ENCODE measurements at places on chromosomes 1 and 21.

GRCh38 chr1:94806441-94806871 lies 13.7 kb upstream of the SLC44A3 start:
- H3K27ac ChIP-seq, result no peak overlapping the region
- no peak for DNase-seq
- H3K36me3 ChIP-seq, result no peaks in the 10 kb centered on the region
- H3K27me3 ChIP-seq, result peaks cover 2% of the 10 kb centered on the region
- no peak overlapping the region for H3K4me3 ChIP-seq

GRCh38 chr1:84505493-84506001 lies 639 bp upstream of the SPATA1 start:
- H3K4me3 ChIP-seq, result peak overlapping the region; percentile 100
- no peak for DNase-seq
- peaks cover 10% of the 10 kb centered on the region for H3K36me3 ChIP-seq
- peak overlapping the region; percentile 100 for H3K27ac ChIP-seq

DNA sequence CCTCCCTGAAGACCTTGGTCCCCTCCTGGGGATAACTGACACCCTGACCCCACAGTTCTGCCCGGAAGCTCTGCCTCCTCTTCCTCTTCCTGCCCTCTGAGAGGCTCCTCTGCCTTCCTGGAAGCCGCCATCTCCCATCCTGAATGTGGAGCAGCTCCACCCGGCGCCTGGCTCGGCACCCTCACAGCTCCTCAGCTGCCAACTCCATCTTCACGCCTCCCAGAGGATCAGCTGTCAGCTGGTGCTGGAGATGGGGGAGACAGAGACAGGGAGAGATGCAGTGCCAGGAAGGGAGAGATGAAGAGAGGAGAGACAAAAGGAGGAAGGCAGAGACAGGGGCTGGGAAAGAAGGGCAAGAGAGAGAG lies 210.4 kb upstream of the CSF3R start:
- H3K36me3 ChIP-seq, result no peaks in the 10 kb centered on the region
- peaks cover 3% of the 10 kb centered on the region for H3K4me1 ChIP-seq
- no peak overlapping the region for H3K4me3 ChIP-seq
- peaks cover 2% of the 10 kb centered on the region for H3K27me3 ChIP-seq
- H3K27ac ChIP-seq, result no peak overlapping the region

GRCh38 chr1:106344494-106344893 lies 712.0 kb upstream of the PRMT6 start:
- no peaks in the 10 kb centered on the region for H3K27me3 ChIP-seq
- DNase-seq, result no peak
- no peak overlapping the region for H3K4me3 ChIP-seq
- H3K36me3 ChIP-seq, result no peaks in the 10 kb centered on the region
- peaks cover 14% of the 10 kb centered on the region for H3K4me1 ChIP-seq
- no peak overlapping the region for H3K27ac ChIP-seq

DNA sequence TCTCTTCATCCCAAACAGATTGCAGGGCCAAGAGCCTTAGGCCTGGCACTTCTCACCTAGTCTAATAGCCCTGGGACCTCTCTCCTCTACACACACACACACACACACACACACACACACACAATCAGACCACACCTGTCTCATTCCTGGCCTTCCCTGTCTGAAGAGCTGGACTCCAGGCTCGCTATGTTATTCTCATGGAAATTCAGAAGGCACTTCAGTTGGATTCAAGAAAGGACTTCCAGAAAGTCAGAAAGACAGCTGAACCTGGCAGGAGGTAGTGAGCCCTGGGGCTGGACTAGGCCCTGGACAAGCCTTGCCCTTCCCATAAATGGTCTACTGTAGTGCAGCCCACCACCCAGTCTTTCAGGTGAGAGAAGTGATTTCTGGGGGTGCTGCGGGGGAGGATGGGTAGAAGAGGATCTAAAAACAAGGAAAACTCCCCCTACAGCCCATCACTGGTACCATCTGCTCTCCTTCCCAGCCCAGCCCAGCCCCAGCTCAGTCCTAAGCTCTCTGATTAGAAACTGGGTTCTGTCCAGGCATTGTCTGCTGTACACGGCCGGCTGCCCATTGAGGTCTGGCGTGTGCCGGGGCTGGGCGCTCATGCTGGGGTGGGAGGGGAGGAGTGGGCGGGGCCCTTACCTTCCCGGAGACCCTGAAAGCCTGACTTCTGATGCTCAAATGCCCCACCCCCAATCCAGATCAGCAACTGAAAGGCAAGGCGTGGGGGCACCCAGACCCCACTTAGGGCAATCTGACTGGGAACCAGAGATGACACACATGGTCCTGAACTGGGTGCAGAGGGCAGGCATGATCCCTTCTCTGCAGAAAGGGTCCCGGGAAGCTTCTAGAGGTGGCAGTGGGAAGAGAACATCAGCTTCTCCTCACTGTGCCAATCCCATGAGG lies 2.5 kb downstream of the KIF21B start:
- H3K4me1 ChIP-seq, result peaks cover 38% of the 10 kb centered on the region
- no peak overlapping the region for H3K4me3 ChIP-seq
- peak; percentile 30 for DNase-seq
- H3K27me3 ChIP-seq, result peaks cover 15% of the 10 kb centered on the region
- peaks cover 3% of the 10 kb centered on the region for H3K36me3 ChIP-seq

DNA sequence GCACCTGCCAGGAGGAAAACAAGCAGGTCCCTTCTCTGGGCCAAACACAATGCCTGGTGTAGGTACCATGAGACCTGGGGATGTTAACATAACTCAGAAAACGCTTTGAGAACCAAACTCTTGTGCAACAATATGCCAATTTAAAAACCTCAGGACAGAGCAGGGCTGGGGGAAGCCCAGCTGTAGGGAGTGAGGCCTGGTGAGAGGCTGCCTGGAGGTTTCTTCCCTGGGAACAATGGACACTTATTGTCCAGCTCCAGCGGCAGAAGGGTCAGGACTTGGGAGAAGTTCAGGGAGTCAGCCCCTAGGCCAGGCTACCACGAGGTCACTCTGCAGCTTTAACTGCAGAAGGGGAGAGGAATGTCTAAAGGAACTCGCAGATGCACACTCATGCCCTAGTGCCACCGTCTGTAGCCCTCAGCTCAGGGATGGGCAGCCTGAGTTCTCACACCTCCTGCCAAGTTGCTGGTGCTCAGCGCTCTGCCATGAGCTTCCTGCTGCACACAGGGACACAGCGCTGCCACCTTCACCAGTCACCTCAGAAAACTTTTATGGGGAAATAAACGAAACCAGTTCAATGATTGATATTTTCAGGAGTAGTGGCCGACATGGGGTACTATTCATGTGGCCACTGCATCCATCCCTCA lies 8.5 kb downstream of the GPR157 start:
- H3K4me3 ChIP-seq, result no peak overlapping the region
- no peaks in the 10 kb centered on the region for H3K27me3 ChIP-seq
- H3K27ac ChIP-seq, result no peak overlapping the region

DNA sequence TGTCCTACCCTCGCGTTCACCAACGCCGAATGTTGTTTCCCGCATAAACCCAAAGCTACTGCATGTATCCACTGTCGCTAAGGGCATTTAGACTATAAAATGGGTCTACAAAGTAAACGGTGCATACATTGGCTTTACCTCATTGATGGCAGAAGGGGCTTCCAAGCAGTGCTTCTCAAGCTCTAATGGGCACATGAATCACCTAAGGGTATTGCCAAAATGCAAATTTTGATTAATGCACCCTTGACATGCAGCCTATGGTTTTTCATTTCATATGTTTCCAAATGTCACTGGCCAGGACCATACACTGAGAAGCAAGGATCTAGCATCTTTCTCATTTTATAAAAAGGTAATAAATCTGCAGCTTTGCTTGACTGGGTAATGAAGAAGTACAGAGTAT lies 2.7 kb downstream of the OR6F1 start:
- H3K27ac ChIP-seq, result no peak overlapping the region
- H3K4me3 ChIP-seq, result no peak overlapping the region
- DNase-seq, result no peak
- H3K4me1 ChIP-seq, result no peaks in the 10 kb centered on the region
- H3K36me3 ChIP-seq, result no peaks in the 10 kb centered on the region

DNA sequence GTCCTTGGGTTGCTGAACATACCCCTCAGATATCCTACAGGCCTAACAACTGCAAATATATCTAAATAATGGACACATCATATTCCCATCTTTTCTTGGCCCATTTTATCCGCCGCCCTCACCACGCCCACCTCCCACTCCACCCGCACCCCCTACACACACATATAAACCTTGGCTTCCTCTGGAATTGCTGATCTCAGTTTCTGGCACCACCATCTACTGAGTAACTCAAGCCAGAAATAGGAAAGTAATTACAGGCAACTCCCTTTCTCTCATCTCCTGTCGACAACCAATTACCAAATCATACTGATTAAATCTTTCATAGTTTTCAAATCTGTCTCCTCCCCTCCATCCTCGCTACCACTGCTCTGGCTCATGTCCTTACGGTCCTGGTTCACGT lies 4.7 kb downstream of the RGS8 start:
- peaks cover 7% of the 10 kb centered on the region for H3K27me3 ChIP-seq
- no peak overlapping the region for H3K4me3 ChIP-seq
- DNase-seq, result no peak
- no peak overlapping the region for H3K27ac ChIP-seq
- peaks cover 9% of the 10 kb centered on the region for H3K4me1 ChIP-seq

DNA sequence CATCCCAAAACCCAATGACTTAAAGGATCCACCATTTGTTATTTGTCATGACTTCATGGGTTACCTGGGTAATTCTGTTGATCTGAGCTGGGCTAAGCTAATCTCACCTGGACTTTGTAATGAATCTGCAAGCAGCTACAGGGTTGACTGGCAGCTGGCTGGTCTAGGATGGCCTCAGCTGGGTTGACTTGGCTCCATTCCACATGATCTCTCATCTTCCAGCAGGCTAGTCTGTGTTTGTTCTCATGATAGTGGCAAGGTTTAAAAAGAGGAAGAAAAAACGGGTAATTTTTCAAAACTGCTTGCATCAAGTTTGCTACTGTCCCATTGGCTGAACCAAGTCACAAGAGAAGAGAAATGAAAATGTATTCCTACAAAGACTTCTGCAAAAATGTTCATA lies 24.8 kb upstream of the ZMYM4 start:
- no peaks in the 10 kb centered on the region for H3K36me3 ChIP-seq
- no peak for DNase-seq
- H3K27me3 ChIP-seq, result peaks cover under 1% of the 10 kb centered on the region

DNA sequence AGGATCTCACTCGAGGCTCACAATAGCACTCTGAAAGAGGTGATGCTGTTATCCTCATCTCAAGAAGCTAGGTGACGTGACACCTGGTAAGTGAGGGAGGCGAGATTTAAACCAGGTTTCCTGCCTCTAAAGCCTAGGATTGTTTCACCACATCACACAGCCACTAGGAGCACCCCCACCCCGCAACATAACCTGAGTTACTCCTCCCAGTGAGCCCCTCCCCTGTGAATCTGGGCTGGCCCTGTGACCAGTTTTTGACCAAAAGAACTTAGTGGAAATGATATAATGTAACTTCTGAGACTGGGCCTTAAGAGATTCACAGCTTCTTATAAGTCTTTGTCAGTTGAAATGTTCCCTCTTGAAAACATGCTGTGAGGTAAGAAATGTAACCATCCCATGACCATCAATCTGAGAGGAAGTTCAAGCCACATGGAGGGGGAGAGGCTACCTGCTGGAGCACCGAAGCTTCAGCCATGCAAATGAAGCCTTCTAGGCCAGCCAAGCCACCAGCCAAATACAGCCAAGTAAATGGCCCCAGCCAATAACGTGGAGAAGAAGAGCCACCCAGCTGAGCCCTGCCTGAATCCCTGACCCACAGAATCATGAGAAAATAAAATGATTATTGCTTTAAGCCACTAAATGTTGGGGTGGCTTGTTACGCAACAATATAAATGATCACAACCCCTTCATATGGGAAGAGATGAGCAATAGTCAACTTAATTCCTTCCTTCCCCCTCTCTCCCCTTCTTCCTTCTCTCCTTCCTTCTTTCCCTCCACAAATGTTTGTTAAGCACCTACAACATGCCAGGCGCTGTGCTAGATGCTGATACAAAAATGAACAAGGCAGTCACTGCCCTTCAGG lies 61.0 kb upstream of the FAM20B start:
- H3K4me3 ChIP-seq, result no peak overlapping the region
- no peak for DNase-seq
- H3K36me3 ChIP-seq, result peaks cover 10% of the 10 kb centered on the region
- H3K27me3 ChIP-seq, result peaks cover 8% of the 10 kb centered on the region
- no peaks in the 10 kb centered on the region for H3K4me1 ChIP-seq

GRCh38 chr1:245334235-245334634 lies 179.4 kb downstream of the KIF26B start:
- peaks cover 13% of the 10 kb centered on the region for H3K4me1 ChIP-seq
- no peak for DNase-seq
- no peak overlapping the region for H3K4me3 ChIP-seq
- peaks cover 13% of the 10 kb centered on the region for H3K27me3 ChIP-seq

- no peak overlapping the region for H3K4me3 ChIP-seq
- no peak for DNase-seq
- no peaks in the 10 kb centered on the region for H3K36me3 ChIP-seq
- no peak overlapping the region for H3K27ac ChIP-seq
- H3K27me3 ChIP-seq, result peaks cover 1% of the 10 kb centered on the region
These were observed 1.7 kb downstream of the ANGPTL1 start for GRCh38 chr1:178869119-178869697.

DNA sequence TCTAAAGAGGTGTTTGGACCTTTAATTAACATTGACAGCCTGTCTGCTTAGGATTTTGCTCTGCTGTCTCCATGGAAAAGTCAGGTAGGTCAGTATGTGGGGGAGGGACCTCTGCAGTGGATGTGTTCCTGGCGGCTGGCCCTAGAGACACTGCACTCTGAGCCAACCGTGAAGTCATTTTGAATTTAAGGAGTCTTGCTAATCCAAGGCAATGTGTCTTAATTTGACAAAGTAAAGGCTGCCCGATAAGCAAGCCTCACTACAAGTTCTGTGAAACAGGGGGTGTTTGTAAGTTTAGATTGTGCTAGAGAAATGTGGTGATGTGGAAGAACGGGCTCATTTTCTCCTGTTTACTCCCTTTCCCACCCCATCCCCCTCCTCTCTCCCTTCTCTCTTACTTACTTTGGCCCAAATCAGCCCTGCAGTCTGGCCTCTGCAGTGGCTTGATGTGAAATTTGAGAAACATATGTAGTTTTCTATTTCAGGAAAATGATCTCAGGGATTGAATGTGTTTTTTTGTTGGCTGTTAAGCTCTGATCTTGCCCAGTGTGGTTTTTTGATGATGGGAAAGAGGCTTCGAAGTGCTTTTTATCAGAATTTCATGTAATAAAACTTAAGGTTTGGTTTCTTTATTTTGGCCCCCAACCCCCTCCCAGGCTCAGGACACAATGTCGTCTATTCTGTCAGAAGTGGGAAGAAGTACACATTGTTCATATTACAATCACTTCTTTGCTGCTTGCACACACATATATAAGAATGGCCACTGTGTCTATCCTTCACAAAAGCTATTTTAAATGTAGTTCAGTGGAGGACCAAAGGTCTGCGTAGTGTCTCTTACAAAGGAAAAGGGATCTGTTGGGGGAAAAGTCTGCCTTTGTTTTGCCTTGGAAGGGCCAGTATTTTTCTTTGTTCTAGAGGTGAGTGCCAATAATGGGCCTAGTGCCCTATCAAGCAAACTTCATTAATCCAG lies 96.6 kb downstream of the FGGY start:
- no peak for DNase-seq
- no peaks in the 10 kb centered on the region for H3K36me3 ChIP-seq
- peaks cover 2% of the 10 kb centered on the region for H3K27me3 ChIP-seq

DNA sequence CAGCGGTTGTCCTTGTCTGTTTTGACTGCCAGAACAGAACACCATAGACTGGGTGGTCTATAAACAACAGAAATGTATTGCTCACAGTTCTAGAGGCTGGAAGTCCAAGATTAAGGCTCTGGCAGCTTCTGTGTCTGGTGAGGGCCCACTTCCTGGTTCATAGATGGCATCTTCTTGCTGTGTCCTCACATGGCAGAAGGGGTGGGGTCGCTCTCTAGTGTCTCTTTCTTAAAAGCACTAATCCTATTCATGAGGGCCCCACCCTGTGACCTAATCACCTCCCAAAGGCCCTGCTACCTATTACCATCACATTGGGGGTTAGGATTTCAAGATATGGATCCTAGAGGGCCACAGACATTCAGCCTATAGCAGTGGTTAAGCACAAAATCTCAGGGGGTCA lies 304.4 kb downstream of the NFIA start:
- no peak overlapping the region for H3K27ac ChIP-seq
- H3K4me3 ChIP-seq, result no peak overlapping the region
- peaks cover 13% of the 10 kb centered on the region for H3K36me3 ChIP-seq
- H3K27me3 ChIP-seq, result no peaks in the 10 kb centered on the region
